Pancreas (tissue), 10 donors: ENCODE measurements at places on chromosomes 11 and 22. TPM values are rescaled to one million over a fixed set of nuclear protein-coding genes. Genes with fewer than 3 reads are reported as not detected.

- H3K27me3 ChIP-seq = no peaks in the 10 kb centered on the region
- no peak for DNase-seq
- H3K4me1 ChIP-seq = no peaks in the 10 kb centered on the region
- H3K27ac ChIP-seq = no peak overlapping the region
Observed at GRCh38 chr11:105407101-105407500, 202.8 kb upstream of the GRIA4 start.

GRCh38 chr11:62499944-62500649 is 46.5 kb downstream of the AHNAK start:
- H3K36me3 ChIP-seq = no peaks in the 10 kb centered on the region
- no peak overlapping the region for H3K4me3 ChIP-seq
- no peak for DNase-seq
- no peaks in the 10 kb centered on the region for H3K27me3 ChIP-seq
- H3K27ac ChIP-seq = no peak overlapping the region
- H3K4me1 ChIP-seq = no peaks in the 10 kb centered on the region

- H3K36me3 ChIP-seq = no peaks in the 10 kb centered on the region
- no peak overlapping the region for H3K4me3 ChIP-seq
- no peak overlapping the region for H3K27ac ChIP-seq
- H3K27me3 ChIP-seq = no peaks in the 10 kb centered on the region
- no peak for DNase-seq
Observed at GRCh38 chr22:21876486-21877176, 9.2 kb upstream of the MAPK1 start.

The MRGPRG gene
- not detected for total RNA-seq

The APOL2 gene
- 7.8 TPM for total RNA-seq

GRCh38 chr11:1839924-1840779 is 1.4 kb downstream of the TNNI2 start:
- peak; percentile 63 for DNase-seq
- H3K4me1 ChIP-seq = peaks cover 27% of the 10 kb centered on the region
- no peaks in the 10 kb centered on the region for H3K27me3 ChIP-seq
- H3K36me3 ChIP-seq = no peaks in the 10 kb centered on the region

The SIK2 gene
- 18.6 TPM for total RNA-seq

DNA sequence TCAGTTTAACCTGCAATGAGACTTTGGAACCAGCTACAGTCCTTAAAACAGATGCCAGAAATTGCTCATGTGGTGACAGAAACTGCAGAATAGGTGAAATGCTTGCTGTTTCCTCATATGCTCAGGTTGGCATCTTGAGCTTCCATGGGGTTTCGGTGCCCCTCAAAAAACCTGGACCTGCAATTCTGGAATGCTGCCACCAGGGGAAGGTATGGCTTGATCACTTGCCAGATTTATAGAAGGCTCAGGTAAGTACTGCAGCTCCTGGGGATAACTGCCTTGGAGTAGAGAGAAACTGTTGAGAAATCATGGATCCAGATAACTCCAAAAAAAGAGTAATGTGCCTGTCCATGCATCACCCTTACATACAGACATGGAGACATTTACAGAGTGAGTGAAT is 113.0 kb downstream of the CTTN start:
- no peaks in the 10 kb centered on the region for H3K4me1 ChIP-seq
- no peaks in the 10 kb centered on the region for H3K36me3 ChIP-seq
- no peak overlapping the region for H3K4me3 ChIP-seq
- no peaks in the 10 kb centered on the region for H3K27me3 ChIP-seq
- no peak overlapping the region for H3K27ac ChIP-seq

GRCh38 chr11:127074151-127074761 is 73.7 kb upstream of the KIRREL3 start:
- no peak for DNase-seq
- no peak overlapping the region for H3K4me3 ChIP-seq
- H3K4me1 ChIP-seq = no peaks in the 10 kb centered on the region
- no peaks in the 10 kb centered on the region for H3K27me3 ChIP-seq
- no peaks in the 10 kb centered on the region for H3K36me3 ChIP-seq
